Thoracic aorta (tissue), 2 donors: ENCODE measurements at places on chromosomes 12 and 14. TPM values are rescaled to one million over a fixed set of nuclear protein-coding genes. Genes with fewer than 3 reads are reported as not detected.

A2ML1 gene
- total RNA-seq, result not detected

CCDC197 gene
- total RNA-seq, result not detected

CCDC184 gene
- total RNA-seq, result 5.6 TPM

ACSM4 gene
- not detected for total RNA-seq

PTPN6 gene
- total RNA-seq, result 19.0 TPM

ASB2 gene
- total RNA-seq, result 47.2 TPM

PAPLN gene
- 10.0 TPM for total RNA-seq

RFX4 gene
- total RNA-seq, result not detected

HVCN1 gene
- total RNA-seq, result 12.3 TPM

FAIM2 gene
- 2.8 TPM for total RNA-seq

MSI1 gene
- total RNA-seq, result not detected

DNA sequence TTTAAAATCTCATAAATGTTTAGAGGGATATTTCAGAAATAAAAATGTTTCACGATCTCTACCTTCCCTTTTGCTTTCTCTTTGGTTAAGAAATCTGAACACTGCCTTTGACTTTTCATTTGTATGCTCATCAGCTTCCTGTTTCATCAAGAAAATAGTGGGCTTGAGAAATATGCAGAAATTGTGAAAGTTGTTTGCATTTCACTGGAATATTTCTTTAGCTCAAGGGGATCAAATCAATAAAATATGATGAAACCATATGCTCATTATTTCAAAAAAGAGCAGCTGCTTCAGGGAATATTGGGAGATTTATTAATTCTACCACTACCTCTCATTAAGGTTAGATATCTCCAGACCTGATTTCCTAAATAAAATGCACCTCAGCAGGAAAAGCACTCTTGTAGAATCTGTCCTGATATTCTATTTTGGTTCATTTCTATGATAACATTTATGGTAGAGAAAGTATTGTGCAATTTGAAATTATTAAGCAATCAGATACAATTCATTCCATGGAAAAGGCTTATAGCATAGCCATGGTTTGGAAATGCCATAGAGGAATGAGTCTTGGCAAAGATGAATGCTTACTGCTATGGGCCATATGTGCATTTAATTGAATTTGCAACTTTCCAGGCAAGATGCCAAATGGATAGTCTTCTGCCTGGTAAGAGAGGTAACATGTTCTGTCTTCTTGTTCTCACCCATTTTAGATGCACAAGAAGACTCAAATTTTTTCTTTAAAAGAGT lies 212.6 kb upstream of the SLC16A7 start:
- H3K4me1 ChIP-seq, result no peaks in the 10 kb centered on the region
- no peak for DNase-seq
- no peak overlapping the region for H3K27ac ChIP-seq
- no peaks in the 10 kb centered on the region for H3K36me3 ChIP-seq

DNA sequence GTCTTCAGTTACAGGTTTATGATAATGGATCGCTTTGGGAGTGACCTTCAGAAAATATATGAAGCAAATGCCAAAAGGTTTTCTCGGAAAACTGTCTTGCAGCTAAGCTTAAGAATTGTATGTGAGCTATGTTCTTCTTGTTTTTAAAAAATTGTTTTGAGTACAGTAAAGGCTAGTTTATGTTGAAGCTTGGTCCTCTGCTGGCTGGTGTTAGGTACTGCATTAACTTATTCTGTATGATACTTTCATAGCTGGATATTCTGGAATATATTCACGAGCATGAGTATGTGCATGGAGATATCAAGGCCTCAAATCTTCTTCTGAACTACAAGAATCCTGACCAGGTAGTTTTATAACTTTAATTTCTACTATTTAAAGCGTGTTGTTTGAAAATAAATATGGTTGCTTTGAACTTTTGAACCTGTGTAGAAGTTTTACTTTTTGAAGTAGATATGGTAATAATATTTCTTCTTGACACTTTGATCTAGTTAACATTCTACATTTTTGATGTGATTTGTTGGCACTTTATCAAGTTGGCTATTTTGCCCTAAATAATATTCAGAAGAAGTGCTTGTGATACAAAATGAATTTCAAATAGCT lies 55.7 kb downstream of the VRK1 start:
- H3K27ac ChIP-seq, result no peak overlapping the region
- no peak overlapping the region for H3K4me3 ChIP-seq
- no peak for DNase-seq
- H3K4me1 ChIP-seq, result no peaks in the 10 kb centered on the region
- no peaks in the 10 kb centered on the region for H3K36me3 ChIP-seq

DNA sequence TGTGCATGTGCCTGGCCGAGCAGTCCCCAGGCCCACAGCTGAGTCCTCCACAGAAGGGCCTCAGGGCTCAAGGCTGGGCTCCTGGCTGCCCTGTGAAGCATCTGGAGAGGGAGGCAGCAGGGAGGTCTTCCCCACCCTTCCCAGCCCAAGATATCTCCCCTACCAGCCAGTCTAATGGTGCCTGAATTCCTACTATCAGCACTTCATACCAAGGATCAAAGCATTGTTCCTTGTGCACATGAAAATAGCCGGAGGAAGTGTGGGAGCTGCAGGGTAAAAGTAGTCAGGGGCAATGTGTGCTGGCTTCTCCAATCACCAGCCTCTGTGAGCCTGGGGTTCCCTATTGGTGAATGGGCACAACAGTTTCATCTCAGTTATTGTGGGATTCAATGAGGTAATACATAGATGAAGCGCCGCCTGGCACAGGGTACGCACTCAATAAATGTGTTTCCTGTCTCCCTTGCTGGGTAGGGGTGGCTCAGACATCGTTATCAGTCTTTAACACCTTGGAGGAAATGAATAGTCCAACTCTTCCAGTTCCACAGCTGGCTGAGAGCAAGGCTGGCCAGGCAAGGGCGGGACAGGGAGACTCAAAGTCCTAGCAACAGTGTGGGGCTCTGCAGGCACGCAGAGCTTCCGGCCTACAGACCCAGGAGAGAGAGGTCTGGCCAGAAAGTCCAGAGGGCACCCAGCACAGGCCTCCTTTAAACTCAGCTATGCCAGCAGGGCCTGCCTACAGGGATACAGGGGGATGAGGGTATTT lies 39.1 kb upstream of the PNMA1 start:
- H3K4me1 ChIP-seq, result peaks cover 99% of the 10 kb centered on the region
- no peaks in the 10 kb centered on the region for H3K36me3 ChIP-seq
- no peak for DNase-seq
- H3K4me3 ChIP-seq, result peak overlapping the region; percentile 57

GRCh38 chr12:958588-959123 lies 9.2 kb upstream of the RAD52 start:
- no peaks in the 10 kb centered on the region for H3K36me3 ChIP-seq
- no peak overlapping the region for H3K4me3 ChIP-seq
- H3K4me1 ChIP-seq, result no peaks in the 10 kb centered on the region
- no peak for DNase-seq
- no peaks in the 10 kb centered on the region for H3K27me3 ChIP-seq

GRCh38 chr12:6952863-6953441 lies 1.8 kb downstream of the PTPN6 start:
- no peak for DNase-seq
- peak overlapping the region; percentile 66 for H3K4me3 ChIP-seq
- H3K4me1 ChIP-seq, result peaks cover 2% of the 10 kb centered on the region
- no peak overlapping the region for H3K27ac ChIP-seq

DNA sequence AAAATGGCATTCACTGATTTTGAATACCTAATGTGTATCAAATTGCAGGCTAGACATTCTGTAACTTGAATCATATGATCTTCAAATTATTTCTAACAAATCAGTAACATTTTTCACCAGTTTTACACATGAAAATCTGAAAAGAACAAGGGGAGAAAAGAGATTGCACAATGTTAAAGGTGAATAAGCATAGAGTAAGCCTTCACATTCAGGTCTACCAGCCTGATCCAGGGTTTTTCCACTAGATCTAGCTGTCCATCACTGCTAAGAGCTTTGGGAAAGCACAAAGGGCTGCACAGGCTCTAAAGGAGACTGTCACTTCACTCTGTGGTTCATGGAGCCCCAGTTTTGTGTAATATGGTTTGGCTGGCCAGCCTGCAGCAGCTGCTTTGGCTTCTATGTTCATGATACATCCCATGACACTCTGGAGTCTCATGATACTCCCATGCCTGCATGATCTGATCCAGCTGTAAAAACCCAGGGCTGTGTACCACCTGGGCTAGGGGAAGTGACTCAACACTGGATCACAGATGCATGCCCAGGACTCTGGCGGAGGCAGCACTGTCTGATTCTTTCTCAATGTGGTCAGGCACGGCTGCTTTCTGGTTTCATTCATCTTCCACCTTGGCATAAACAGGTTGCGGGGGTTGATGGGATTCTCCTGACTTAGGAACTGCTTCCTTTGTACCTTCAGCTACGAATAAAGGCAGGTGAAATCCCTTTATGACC lies 859.7 kb downstream of the GALC start:
- H3K36me3 ChIP-seq, result no peaks in the 10 kb centered on the region
- H3K27me3 ChIP-seq, result no peaks in the 10 kb centered on the region
- no peak for DNase-seq
- H3K4me1 ChIP-seq, result no peaks in the 10 kb centered on the region

DNA sequence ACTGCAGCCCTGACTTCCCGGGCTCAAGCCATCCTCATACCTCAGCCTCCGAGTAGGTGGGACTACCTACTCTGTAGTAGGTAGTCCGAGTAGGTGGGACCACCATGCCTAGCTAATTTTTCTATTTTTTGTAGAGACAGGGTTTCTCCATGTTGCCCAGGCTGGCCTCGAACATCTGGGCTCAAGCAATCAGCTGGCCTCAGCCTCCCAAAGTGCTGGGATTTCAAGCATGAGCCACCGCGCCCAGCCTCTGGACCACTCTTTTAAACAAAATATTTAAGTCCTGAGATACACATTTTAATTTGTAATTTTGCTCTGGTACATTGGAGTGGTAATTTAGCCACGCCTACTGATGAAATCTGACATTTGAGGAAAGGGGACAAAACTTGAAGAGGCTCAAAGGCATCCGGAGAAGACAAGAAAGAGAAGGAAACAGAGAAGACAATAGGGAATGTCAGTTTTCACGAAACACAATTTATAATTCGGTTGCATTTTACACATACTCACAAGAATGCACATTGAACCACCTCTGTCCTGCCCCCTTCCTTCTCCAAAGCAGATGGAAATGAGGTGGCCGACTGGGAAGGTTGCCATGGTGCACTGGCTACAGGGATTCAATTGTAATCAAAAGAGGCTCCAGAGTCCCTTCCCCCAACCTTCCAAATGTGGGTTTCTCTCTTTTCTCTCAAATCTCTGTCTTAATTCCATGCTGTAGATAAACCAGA lies 9.7 kb upstream of the TUBA1A start:
- DNase-seq, result no peak
- no peak overlapping the region for H3K27ac ChIP-seq
- H3K36me3 ChIP-seq, result no peaks in the 10 kb centered on the region
- peaks cover 19% of the 10 kb centered on the region for H3K4me1 ChIP-seq
- H3K27me3 ChIP-seq, result no peaks in the 10 kb centered on the region
- no peak overlapping the region for H3K4me3 ChIP-seq

DNA sequence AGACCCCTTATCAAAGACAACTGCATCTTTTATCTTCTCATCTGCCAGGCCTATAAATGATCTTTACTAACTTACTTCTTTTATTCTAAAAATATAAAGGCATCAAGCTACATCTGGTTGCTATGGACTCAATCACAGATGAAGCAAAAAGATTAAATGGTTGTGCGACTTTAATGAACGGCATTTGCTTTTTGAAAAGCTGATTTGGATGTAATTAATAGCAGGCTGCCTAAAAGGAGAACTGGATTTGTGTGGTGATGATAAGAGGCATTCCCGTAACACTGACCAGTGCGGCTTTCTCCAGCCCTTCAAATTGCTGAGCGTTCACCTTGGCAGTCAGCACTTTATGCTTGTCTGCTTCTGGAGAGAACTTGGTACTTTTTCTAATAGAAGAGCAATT lies 103.8 kb downstream of the ARMH4 start:
- H3K36me3 ChIP-seq, result no peaks in the 10 kb centered on the region
- H3K4me1 ChIP-seq, result peaks cover 4% of the 10 kb centered on the region
- peak overlapping the region; percentile 15 for H3K4me3 ChIP-seq
- no peaks in the 10 kb centered on the region for H3K27me3 ChIP-seq
- no peak overlapping the region for H3K27ac ChIP-seq

GRCh38 chr14:99383472-99384449 lies 96.9 kb downstream of the SETD3 start:
- DNase-seq, result no peak
- H3K27ac ChIP-seq, result no peak overlapping the region
- no peak overlapping the region for H3K4me3 ChIP-seq
- H3K36me3 ChIP-seq, result no peaks in the 10 kb centered on the region
- no peaks in the 10 kb centered on the region for H3K27me3 ChIP-seq

- H3K4me1 ChIP-seq, result peaks cover 36% of the 10 kb centered on the region
- H3K4me3 ChIP-seq, result no peak overlapping the region
- no peaks in the 10 kb centered on the region for H3K27me3 ChIP-seq
Observed at GRCh38 chr14:93943052-93943451, 15.9 kb downstream of the FAM181A start.

- DNase-seq, result no peak
- H3K4me3 ChIP-seq, result no peak overlapping the region
- H3K4me1 ChIP-seq, result peaks cover 8% of the 10 kb centered on the region
- H3K36me3 ChIP-seq, result peaks cover 6% of the 10 kb centered on the region
- H3K27me3 ChIP-seq, result no peaks in the 10 kb centered on the region
Observed at GRCh38 chr14:93018366-93018765, 95.4 kb downstream of the CHGA start.

GRCh38 chr14:91332171-91332985 lies 85.2 kb downstream of the CCDC88C start:
- no peak overlapping the region for H3K27ac ChIP-seq
- peaks cover 19% of the 10 kb centered on the region for H3K4me1 ChIP-seq
- no peaks in the 10 kb centered on the region for H3K27me3 ChIP-seq
- DNase-seq, result no peak
- H3K36me3 ChIP-seq, result no peaks in the 10 kb centered on the region
- no peak overlapping the region for H3K4me3 ChIP-seq

DNA sequence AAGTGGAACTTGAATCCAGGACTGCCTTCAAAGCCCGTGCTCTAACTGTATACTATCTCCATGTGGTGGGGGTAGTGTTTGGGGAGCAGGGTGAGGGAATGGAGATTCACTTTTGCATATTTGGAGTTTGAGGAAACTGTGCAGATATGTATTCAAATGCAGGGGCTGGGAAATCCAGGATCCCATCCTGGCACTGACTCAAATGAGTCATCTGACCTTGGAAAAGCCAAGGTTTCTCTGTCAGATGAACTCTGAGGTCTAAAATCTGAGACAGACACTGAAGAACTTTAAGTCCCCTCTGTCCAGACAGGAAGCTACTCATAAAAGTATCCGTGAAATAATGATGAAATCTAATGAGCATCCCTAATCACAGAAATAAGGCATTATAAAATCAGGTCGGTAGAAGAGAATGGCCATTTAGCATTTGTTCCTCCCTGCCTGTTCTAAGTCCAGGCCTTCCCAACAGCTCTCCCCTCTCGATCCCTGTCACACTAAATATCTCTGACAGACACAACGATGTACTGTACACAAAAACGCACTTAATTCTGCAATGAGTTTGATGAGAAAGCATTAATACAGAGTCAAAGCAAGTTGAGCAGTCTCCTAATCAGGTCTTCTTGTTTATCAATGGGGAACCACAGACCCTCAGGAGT lies 14.4 kb downstream of the NIN start:
- no peaks in the 10 kb centered on the region for H3K36me3 ChIP-seq
- H3K27me3 ChIP-seq, result no peaks in the 10 kb centered on the region
- H3K4me3 ChIP-seq, result no peak overlapping the region
- H3K4me1 ChIP-seq, result peaks cover 9% of the 10 kb centered on the region
